RKO (cell line): ENCODE measurements at places on chromosomes 6 and 20.

DNA sequence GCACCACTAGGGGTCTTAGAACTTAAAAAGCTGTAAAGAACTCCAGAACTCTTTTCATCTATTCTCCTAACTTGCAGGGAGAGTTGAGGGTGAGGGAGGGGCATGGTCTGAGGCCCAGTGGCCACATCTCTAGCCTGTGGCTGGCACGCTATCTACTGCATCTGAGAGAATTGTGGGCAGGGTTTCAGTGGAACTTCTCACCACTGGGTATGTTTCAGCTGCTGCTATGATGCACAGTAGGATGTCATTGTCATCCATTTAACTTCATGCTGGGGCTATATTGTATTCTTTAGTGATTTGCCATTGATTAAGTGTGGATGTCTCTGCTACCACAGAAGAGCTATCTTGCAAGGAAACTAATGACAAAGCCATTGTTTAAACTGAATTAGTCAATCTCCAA, 4.5 kb downstream of the TMEM14A start:
- no peak for DNase-seq

GRCh38 chr20:21360705-21361104, 36.6 kb downstream of the NKX2-4 start:
- DNase-seq, result no peak

DNA sequence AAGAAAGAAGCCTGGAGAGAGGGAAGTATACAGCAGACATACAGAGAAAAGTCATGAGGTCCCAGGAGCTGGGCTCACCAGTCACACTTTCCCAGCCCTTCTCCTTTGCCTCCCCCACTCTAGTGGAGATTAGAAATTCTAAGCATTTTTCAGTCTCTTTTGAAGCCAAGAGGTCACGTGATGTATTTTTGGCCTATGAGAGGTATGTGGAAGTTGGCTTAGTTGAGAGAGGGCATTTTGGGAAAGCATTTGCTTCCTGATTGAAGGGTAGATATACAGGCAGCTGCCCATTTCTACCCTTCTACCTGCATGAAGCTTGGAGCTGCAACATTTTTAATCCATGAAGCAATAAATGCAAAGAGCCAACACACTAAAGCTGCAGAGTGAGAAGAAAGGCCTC, 106.0 kb upstream of the TNFAIP3 start:
- no peak for DNase-seq

GRCh38 chr6:22041797-22042480, 254.9 kb downstream of the PRL start:
- DNase-seq, result no peak

- DNase-seq, result no peak
Measured at GRCh38 chr6:13515912-13516311, 28.5 kb upstream of the GFOD1 start.

- DNase-seq, result no peak
Measured at GRCh38 chr6:2213086-2213485, 32.3 kb downstream of the GMDS start.

DNA sequence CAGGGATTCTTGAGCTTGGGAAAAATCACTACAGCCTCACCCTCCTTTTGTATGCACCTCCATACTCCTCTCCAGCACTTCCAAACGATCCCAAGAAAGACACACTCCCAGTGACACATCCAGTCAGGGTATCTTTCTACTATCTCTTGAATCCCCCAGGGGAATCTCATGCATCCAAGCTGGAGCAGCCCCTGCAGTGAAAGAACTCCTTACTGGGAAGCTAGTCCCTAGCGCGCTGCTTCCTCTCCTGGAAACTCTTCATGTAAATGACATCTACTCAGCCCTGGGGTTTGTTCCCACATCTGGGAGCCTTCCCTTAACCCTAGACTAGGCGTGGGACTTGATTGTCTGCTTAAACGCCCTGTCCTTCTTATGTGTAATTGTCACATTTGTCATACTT, 329.1 kb upstream of the QKI start:
- no peak for DNase-seq

GRCh38 chr20:11454966-11455799, 462.5 kb upstream of the BTBD3 start:
- peak; percentile 58 for DNase-seq

DNA sequence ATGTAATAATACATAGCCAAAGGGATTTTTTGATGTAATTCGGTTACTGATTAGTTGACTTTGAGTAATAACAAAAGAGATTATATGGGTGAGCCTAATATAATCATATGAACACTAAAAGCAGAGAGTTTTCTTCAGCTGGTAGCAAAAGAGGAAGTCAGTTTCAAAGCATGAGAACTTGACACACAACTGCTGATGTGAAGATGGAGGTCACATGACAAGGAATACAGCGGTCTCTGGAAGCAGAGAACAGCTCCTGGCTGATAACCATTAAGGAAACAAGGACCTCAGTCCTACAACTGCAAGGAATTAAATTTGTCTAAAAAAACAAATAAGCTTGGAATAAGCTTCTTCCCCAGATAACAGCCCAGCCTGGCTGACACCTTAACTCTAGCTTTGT, 154.5 kb upstream of the PRND start:
- DNase-seq, result no peak
